ENCODE measurements at places on chromosomes 3 and 15.

- no peak for DNase-seq
Observed at GRCh38 chr15:68034081-68034480, 20.0 kb upstream of the PIAS1 start.

- DNase-seq: no peak
Observed at GRCh38 chr3:152089528-152089927, 179.2 kb upstream of the MBNL1 start.

DNA sequence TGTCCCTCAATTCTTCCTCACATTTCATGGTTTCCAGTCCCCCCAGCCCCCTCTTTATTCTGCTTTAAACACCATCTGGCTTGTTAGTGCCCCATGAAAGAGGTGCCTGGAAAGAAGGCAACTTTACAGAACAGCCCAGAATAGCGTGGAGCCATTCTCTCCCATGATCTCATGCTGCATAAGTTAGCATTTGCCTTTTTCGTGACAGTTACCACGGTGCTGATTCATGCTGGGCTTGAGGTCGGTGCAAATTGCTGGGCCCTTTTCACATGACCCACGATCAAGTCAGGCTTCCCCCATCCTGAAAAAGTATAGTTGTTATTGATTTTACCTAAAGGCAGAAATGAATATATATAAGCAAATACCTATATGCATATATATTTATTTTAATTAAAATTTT, 29.6 kb downstream of the SQOR start:
- DNase-seq: peak; percentile 9

- peak; percentile 30 for DNase-seq
Observed at GRCh38 chr3:53513556-53514190, 19.3 kb downstream of the CACNA1D start.

DNA sequence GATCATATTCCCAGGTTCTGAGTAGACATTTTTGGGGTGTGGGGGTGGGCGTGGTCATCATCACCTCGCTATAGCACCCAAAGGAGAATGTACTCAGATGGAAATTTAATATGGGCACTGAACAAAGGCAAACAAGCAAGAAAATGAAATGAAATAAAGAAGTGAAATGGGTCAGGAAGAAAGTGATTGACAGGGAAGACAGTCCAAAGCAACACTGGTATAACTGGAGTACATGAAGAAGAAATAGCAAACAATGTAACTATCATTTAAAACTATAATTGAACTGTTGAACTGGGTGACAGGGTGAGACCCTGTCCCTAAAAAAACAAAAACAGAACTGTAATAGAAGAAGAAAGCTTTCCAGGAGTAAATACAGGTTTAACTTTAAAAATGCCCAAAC, 24.8 kb downstream of the RPL39L start:
- DNase-seq: no peak

GRCh38 chr3:8756671-8757070, 12.7 kb downstream of the OXTR start:
- no peak for DNase-seq

GRCh38 chr3:66488492-66488891, 12.3 kb downstream of the LRIG1 start:
- DNase-seq: no peak

- DNase-seq: peak; percentile 95
Observed at GRCh38 chr3:72523429-72524151, 324.7 kb downstream of the SHQ1 start.

GRCh38 chr3:17154941-17155340, 270.2 kb downstream of the PLCL2 start:
- DNase-seq: no peak

DNA sequence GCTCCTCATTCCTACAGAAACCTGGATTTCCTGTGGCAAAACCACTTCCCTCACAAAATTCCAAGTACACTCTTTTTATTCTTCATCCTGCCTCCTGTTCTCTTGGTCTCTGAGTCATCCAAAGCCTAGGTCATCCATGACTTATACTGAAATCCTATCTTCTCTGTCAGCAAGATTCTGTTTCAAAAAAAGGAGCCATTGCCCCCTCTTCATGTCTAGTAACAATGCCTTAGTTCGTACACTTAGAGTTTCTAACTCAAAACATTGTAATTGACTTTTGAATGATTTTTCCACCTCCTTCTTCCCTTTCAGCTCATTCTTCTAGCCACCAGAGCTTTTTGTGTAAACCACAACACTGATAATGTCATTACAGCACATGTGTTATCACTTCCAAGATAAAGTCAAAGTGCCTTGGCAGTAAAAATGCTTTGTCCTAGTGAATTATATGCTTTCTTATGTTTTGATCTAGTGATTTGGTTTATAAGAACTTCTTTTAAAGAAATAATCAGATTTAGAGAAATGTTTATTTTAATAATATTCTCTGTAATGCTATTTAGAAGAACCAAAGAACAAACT, 256.5 kb upstream of the NECTIN3 start:
- no peak for DNase-seq

DNA sequence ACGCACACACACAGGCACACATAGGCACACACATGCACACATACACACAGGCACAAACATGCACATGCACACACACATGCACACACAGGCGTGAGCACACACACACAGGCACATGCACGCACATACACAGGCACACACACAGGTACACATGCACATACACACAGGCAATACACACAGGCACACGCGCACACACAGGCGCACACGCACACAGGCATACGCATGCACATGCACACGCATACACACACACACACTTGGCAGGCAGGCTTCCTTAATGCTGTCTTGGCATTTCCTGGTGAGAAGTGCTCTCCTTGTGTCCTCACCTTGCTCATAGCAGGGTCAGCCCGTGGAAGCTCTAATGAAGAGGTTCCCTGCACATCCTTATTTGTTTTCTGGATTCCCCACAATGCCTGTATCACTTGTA, 8.4 kb upstream of the SLCO2A1 start:
- no peak for DNase-seq

- no peak for DNase-seq
Observed at GRCh38 chr3:149895339-149895738, 75.4 kb downstream of the PFN2 start.

DNA sequence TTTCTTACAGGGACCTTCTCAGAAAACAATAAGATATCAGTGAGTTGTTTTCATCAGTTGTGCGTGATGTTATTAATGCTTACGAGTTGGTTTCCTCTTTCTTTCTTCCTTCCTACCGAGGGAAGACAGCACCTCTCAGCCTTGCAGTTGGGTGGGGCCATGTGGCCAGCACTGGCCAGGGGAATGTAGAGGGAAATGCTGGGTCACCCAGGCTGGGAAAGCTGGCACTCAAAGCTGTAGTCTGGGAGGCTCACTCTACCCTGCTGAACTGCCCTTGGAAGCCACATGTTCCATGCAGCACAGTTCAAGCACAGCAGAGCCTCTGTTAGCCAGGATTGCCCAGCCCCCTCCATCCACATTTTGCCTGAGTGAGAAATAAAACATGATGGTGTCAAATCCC, 10.1 kb upstream of the CHCHD6 start:
- DNase-seq: no peak

DNA sequence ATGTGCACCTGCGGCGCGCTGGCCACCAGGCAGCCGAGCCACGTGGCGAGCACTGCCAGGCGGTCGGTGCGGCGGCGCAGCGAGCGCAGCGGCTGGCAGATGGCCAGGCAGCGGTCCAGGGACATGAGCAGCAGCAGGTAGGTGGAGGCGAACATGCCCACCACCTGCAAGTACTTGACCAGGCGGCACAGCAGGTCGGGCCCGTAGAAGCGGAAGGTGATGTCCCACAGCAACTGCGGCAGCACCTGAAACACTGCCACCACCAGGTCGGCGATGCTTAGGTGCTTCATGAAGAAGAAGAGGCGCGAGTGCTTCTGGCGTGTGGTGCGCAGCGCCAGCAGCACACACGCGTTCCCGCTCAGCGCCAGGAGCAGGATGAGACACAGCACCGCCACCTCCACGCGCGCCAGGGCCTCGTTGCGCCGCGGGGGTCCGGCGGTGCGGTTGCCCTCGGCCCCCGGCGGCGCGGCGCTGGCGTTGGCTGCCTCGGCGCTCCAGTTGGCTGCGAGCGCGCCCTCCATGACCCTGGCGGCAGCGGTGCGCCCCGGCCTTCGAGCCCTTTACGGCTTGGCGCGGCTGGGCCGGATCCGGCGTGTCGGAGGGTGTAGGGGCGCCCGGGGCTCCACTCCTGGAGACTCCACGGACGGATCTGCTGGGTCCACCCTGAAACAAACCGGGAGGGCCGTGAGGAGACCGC, 1.6 kb downstream of the OXTR start:
- peak; percentile 37 for DNase-seq

DNA sequence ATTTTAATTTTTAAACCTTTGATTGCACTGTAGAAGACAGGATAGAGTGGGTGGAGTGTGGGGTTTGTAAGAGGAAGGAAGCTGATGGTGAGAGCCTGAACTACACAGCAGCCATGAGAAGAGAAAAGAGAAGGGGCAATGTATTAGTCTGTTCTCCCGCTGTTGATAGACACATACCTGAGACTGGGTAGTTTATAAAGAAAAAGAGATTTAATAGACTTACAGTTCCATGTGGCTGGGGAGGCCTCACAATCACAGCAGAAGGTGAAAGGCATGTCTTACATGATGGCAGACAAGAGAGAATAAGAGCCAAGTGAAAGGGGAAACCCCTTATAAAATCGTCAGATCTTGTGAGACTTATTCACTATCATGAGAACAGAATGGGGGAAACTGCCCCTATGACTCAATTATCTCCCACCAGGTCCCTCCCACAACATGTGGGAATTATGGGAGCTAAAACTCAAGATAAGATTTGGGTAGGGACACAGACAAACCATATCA, 37.3 kb downstream of the STARD5 start:
- peak; percentile 28 for DNase-seq

GRCh38 chr3:149792452-149793270, at the start of gene ANKUB1:
Gene ANKUB1 (minus strand): TSS chr3:149792554. CDS start chr3:149792366, 188 bp downstream.
- DNase-seq: no peak

DNA sequence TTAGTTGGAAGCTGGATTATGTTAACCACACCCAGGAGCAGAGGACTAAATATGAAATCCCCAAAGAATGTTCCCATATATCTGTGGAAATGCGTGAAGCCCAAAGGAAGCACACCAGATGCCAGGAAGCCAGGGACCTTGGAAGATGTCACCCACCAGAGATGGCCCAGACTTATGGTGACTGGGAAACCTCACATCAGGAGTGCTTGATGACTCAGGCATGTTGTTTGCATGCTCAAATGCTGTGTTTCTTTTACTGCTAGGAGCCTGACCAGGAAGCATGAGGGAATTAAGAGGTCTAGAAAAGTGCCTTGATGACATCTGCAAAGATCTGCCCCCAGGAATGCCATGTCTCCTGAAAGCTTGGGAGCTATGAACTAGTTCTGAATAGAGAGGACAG, 109.0 kb upstream of the SLC2A2 start:
- no peak for DNase-seq

DNA sequence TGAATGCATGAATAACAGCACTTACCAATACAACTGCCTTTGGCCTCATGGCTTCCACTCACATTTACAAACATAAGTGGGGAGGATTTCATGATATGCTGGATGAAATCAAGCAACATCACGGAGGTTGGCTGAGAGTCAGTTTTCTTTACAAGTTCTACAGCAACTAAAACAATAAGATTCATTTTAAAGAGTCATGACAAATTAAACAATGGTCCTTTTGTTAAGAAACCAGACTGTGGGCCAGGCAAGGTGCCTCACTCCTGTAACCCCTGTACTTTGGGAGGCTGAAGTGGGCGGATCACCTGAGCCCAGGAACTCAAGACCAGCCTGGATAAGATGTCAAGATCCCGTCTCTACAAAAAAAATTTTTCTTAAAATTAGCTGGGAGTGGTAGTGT, 12.4 kb downstream of the ATR start:
- DNase-seq: no peak

DNA sequence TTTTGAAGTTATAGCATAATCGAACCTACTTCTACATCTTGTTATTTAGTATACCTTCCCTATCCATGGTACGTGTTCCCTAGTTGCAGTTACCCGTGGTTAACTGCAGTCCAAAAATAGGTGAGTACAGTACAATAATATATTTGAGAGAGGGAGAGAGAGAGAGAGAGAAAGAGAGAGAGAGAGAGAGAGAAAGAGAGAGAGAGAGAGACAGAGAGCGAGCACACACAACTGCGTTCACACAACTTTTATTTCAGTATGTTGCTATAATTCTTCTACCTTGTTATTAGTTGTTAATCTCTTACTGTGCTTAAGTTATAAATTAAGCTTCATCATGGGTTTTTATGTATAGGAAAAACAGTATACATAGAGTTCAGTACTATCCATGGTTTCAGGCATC, 928.1 kb downstream of the TUSC7 start:
- no peak for DNase-seq
